ENCODE measurements at places on chromosomes 11 and 22. TPM values are rescaled to one million over a fixed set of nuclear protein-coding genes. Genes with fewer than 3 reads are reported as not detected.
A peak's percentile ranks its signal among the peaks of the same experiment; 100 is the strongest.

The DGCR6 gene
- total RNA-seq, result 18.3 TPM

The OR5T3 gene
- total RNA-seq, result not detected

The CDC42EP1 gene
- total RNA-seq, result 23.3 TPM

- no peaks in the 10 kb centered on the region for H3K27me3 ChIP-seq
- no peaks in the 10 kb centered on the region for H3K4me1 ChIP-seq
- H3K27ac ChIP-seq, result no peak overlapping the region
- H3K36me3 ChIP-seq, result no peaks in the 10 kb centered on the region
- no peak for DNase-seq
Observed at GRCh38 chr22:35114131-35114980, 48.4 kb downstream of the ISX start.

- peaks cover 62% of the 10 kb centered on the region for H3K4me1 ChIP-seq
- no peaks in the 10 kb centered on the region for H3K27me3 ChIP-seq
- peaks cover 68% of the 10 kb centered on the region for H3K36me3 ChIP-seq
- no peak overlapping the region for H3K27ac ChIP-seq
Observed at GRCh38 chr11:3136546-3137455, 28.3 kb downstream of the OSBPL5 start.

DNA sequence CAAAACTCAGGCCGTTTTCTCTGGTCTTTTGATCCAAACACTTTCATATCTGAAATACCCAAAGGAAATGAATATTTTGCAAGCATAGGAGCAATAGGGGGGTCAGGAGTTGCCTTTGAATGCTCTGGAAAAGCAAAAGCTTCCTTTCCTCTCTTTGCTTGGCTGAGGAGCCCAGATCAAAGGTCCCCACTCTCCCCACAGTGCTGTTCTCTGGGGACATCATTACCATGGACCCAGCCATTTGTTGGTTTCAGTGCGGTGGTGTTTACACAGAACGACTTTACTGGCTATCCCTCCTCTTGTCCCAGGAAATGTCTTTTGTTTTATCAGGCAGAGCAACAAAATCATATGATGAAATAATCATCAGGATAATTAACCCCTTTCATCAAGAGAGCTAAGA, 1089.1 kb downstream of the TBC1D22A start:
- no peak overlapping the region for H3K4me3 ChIP-seq
- H3K36me3 ChIP-seq, result no peaks in the 10 kb centered on the region
- no peak overlapping the region for H3K27ac ChIP-seq
- peaks cover 11% of the 10 kb centered on the region for H3K4me1 ChIP-seq

GRCh38 chr11:18700375-18700774, 1.8 kb downstream of the TMEM86A start:
- H3K27ac ChIP-seq, result no peak overlapping the region
- H3K4me3 ChIP-seq, result no peak overlapping the region
- H3K36me3 ChIP-seq, result peaks cover 28% of the 10 kb centered on the region
- no peaks in the 10 kb centered on the region for H3K27me3 ChIP-seq
- DNase-seq, result no peak
- H3K4me1 ChIP-seq, result peaks cover 23% of the 10 kb centered on the region

GRCh38 chr22:46585340-46586122, 34.7 kb upstream of the GRAMD4 start:
- no peak for DNase-seq
- H3K27me3 ChIP-seq, result no peaks in the 10 kb centered on the region
- peaks cover 54% of the 10 kb centered on the region for H3K36me3 ChIP-seq
- H3K4me3 ChIP-seq, result no peak overlapping the region

GRCh38 chr11:30914143-30914762, 328.1 kb upstream of the MPPED2 start:
- no peak overlapping the region for H3K27ac ChIP-seq
- DNase-seq, result peak; percentile 47
- H3K4me1 ChIP-seq, result peaks cover 2% of the 10 kb centered on the region
- H3K27me3 ChIP-seq, result no peaks in the 10 kb centered on the region

- no peaks in the 10 kb centered on the region for H3K27me3 ChIP-seq
- no peaks in the 10 kb centered on the region for H3K4me1 ChIP-seq
- no peak overlapping the region for H3K27ac ChIP-seq
- H3K4me3 ChIP-seq, result no peak overlapping the region
Observed at GRCh38 chr22:48299801-48300200, 1527.9 kb downstream of the BRD1 start.

All from spinal cord (tissue), 10 donors.